ENCODE measurements at places on chromosomes 12 and 14.

GRCh38 chr14:74855021-74855420 is 20.9 kb downstream of the PROX2 start:
- DNase-seq, result no peak

DNA sequence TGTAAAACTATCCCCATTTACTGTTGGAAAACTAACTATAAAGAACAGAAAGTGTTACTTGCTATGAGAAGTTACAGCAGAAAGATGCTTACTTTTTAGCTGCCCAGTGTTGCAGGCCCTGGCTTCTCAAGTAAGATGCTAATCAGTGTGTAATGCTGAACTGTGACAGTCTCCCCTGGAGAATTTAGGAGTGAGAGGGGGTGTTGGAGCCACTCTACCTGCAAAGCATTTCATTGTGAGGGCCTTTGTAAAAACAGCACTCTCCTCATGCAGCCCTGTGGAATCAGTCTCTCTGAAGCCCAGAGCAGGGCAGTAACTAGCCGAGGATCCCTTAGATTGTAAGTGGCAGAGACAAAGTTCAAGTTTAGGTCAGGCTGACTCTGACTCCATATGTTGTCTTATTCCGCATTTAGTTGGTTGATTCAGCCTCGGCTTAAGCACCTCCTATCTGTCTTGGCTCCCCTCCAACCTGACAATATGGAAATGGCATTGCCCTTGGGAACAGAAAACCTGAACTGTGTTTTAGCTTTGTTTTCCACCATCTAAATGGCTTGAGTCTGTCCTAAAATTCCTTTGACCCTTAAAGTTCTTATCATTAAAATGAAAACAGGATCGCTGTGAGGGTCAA is 141.3 kb downstream of the PRKCH start:
- DNase-seq, result no peak

DNA sequence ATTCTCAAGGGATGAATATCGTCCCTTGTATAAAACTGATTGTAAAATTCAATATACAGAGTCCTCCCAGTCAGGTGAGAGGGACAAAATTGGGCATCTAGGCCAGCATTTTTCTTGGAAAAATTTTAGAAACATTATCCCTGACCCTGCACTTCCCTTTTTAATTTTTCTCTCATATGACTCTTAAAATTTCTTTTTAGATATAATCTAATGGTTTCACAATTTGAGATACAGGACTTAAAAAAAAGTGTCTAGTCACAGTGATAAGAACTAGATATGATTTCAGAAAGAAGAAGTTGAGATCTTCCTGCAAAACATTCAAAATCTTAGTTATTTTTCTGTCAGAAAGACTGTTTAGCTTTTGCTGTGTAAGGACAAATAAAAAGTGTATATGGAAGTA is 270.8 kb upstream of the PPFIA2 start:
- DNase-seq, result no peak

DNA sequence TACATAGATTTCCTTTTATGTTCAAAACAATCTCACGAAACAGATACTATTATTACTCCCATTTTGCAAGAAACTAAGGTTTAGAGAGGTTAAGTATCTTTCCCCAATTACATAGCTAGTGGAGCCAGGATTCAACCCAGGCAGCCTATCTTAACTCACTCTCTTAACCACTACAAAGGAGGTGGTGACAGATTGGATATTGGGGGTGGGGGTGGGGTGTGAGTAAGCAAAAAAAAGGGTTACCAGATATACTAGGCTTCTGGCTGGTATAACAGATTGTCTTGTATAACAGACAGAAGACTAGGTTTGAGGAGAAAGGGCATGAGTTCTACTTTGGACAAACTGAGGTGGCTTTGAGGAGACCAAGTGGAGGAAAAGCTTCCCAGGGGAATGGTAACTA is 2.1 kb downstream of the GMFB start:
- DNase-seq, result no peak

DNA sequence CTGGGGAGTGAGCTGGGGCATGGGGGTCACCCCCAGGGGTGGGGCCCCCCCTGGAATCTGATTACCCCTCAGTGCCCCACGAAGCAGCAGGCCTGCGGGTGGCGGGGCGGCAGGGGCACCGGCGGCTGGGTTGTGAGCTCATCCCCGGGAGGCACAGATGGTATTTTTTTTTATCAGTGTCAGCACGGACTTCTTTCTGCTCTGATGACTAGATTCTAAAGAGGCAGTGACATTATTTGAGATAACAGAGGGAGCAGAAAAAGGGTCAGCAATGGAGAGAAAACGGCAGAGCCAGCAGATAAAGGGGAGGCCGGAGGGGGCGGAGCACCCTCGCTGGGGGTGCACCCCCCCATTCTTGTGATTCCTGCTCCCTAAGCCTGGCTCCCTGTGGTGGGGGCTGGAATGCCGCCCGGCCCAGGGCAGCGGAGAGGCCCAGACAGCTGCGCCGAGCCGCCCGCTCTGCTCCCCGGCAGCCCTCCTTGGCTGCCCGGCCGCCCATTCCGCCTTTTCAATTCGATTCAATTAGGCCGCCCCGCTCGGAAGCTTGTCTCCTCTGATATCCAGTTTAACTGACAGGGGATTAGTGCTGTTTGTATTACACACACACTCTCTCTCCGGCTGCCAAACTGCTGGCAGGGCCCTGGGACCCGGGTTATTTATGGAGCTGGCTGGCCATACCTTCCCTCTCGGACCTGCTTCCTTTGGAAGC is 32.9 kb downstream of the MVK start:
- DNase-seq, result no peak

DNA sequence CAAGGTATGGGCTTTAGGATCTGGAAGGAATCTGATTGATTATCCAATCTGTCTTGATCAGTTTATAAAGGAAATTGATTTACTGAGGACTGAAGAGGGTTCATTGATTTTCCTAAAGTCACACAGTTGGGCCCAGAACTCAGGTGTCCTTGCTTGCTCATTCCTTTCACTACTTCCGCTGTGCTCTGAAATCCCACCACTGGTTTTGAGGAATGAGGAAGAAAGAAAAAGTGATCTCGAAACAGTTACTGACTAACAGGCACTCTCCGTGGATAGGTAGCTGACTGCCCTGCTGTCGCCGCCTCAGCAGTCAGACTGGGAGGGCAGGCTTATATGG is at the start of gene FITM1:
TSS of gene FITM1 (plus strand) at position 280 of the 337 bp plus-strand sequence. CDS start 905 bp downstream, outside the sequence.
- no peak for DNase-seq

DNA sequence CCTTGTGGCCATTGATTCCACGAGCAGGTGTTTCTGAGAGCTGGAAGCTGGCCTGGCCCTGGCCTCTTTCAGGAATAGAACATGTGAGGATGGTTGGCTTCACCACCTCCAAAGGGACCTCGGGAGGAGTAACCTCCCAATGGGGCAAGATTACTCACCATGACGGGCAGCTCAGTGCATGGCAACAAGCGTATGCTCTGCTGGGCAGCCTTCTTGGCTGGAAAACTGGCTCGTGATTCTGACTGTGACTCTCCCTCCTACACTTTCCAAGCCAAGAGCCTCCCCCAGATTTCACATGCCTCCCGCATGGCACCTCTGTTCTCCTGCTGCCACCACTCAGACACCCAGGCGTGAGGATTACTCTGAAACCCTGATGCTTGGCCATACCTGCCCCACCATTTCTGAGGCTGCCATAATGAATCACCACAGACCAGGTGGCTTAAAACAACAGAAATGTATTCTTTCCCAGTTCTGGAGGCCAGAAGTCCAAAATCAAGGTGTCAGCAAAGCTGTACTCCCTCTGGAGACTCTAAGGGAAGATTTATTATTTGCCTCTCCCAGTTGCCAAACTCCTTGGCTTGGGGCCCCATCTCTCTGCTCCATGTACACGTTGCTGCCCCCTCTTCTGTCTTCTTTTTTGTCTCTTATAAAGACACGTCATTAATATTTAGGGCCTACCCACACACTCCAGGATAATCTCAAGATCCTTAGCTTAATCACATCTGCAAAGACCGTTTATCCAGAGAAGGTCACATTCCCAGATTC is 215.9 kb downstream of the CHST11 start:
- DNase-seq, result no peak

DNA sequence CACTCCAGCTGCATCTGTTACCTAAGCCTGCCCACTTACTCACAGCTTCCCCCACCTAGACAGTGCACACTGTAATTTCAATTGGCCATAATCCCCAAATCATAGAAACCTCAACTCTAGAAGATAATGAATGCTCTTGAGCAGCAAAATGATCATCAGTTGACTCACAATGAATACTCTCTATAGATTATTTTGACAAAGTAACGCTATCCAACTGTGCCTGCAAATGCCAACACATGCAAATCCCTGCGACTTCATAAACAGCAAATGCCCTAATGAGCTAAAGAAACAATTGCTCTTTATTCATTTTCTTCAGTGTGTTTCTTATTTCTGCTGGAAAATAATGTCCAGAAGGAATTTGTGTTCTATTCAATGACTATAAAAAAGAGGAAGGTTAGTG is 319.5 kb downstream of the PAWR start:
- DNase-seq, result no peak

DNA sequence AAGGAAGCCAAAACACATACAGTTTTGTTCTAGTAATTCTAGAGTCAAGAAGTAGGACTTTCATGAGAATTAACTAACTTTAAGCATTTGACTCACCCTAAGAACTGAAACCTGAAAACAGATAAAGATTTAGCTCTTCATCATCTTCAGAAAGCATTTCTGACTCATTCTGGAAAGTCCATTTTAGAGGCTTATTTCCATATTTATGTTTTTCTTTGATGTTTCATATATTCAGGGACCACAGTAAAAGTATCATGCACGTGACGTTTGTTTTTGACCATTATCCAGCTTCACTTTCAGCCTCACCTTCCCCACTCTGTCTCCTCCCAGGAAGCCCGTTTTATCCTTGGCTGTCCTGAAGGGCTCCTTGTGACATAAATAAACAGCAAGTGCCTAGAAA is 79.2 kb downstream of the MDGA2 start:
- DNase-seq, result no peak

DNA sequence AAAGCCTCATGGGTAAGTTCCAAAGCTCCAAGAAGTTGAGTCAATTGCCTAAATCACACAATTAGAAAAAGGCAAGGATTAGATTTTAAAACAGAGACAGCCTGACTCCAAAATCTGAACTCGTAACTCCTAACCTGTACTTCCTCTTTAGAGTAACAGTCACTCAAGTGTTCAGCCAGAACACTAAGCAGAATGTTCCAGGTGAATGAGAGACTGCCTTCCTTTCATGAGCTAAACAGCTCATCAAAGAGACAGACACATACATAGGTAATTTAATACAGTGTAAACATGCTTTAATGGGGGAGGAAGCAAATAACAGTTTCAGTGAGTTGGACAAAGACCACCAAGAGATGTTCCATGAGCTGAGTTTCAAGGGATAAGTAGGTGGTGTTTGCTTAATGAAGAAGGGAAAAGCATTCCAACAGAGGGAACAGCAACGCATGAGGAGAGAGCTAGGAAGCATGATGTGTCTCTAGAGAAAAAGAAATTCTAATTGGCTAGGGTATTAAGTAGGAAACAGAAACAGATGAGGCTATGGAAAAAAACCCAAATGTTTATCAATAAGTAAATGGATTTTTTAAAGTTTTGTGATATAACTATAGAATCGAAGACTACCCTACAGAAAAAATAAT is 403.9 kb downstream of the MED13L start:
- no peak for DNase-seq

GRCh38 chr12:96106137-96106536 is 70.8 kb upstream of the LTA4H start:
- no peak for DNase-seq

DNA sequence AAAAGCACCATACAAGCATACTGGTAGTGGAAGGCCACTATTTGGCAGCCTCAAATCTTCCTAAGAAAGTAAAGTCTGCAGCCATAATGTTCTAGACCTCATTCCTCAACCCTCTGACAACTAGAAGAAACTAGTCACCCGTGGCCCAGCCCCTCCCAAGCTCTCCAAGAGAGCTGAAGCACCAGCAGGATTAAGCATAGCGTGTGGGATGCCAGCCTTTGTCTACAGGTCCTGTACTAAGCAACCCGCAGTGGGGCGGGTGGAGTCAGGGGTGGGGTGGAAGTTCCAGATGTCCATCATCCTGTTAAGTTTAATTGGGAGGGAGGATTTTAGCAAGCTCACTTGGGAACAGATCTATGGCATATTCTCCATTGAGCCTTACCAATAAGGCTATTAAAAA is 14.2 kb downstream of the SLC11A2 start:
- no peak for DNase-seq

- no peak for DNase-seq
Measured at GRCh38 chr12:3743803-3744202, 9.1 kb downstream of the CRACR2A start.

DNA sequence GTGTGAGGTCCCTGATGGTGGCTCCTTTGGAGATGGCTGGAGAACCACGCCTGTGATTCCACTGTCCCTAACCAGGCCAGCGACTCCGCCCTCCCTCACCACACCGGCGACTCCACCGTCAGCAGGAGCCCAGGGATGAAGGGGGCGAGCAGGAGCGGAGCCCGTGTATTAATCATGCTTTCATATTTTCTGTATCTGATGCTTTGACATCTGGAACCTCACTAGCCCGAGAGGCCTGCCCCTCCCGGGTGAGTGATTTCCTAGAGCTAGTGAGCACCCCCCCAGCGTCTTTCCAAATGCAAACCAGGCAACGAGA is 69.9 kb downstream of the NOC4L start:
- DNase-seq, result no peak

DNA sequence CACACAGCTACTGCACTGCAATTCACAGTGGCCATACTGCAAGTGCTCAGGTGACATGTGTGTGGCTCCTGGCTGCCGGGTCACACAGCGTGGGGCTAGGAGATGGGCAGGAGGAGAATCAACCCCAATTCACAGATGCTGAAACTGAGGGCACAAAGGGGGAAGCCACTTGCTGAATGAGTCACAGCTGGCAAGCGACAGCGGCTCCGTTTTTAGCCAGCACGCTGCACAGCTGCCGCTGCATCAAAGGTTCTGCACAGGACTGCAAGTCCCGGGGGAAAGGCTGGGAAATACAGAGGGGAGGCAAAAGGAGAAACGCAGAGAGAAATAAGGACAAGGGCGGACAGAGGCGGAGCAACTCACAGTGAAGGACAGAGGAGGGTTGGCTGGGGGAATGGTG is 57.9 kb downstream of the KDM2B start:
- peak; percentile 29 for DNase-seq

GRCh38 chr12:12788675-12789368 is 3.4 kb downstream of the APOLD1 start:
- no peak for DNase-seq

GRCh38 chr14:99289394-99290189 is 17.6 kb upstream of the BCL11B start:
- DNase-seq, result no peak

DNA sequence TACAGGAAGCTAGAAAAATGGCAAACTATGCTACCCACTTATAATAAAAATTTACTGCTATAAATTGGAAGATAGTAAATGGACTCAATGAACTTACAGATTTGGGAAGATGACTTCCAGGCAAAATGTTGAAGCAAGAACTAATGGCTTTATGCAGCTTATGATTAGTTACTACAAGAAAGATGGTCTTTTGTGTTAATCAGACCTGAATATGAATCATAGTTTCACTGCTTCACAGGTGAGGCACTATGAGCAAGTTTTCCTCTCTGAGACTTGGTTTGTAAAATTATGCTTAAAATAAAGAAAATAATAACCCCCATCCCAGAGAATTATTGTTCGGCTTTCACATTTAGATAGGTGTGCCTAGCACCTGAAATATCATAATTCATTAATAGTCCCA is 19.8 kb upstream of the DCN start:
- no peak for DNase-seq
